Left ventricle myocardium superior (tissue), 1 donor: ENCODE measurements at places on chromosomes 2 and 18. TPM values are rescaled to one million over a fixed set of nuclear protein-coding genes. Genes with fewer than 3 reads are reported as not detected.

Gene GALNT14
- total RNA-seq, result 0.45 TPM

Gene SERPINB11
- not detected for total RNA-seq

Gene SERPINB12
- total RNA-seq, result not detected

Gene BOLL
- total RNA-seq, result not detected

Gene EGR4
- total RNA-seq, result not detected

Gene MERTK
- total RNA-seq, result 5.0 TPM

Gene RAX
- total RNA-seq, result not detected

Gene MTCL1
- 6.7 TPM for total RNA-seq

Gene ATAD2B
- total RNA-seq, result 6.9 TPM

Gene TMEM200C
- 0.32 TPM for total RNA-seq

Gene NDUFS1
- 503 TPM for total RNA-seq

DNA sequence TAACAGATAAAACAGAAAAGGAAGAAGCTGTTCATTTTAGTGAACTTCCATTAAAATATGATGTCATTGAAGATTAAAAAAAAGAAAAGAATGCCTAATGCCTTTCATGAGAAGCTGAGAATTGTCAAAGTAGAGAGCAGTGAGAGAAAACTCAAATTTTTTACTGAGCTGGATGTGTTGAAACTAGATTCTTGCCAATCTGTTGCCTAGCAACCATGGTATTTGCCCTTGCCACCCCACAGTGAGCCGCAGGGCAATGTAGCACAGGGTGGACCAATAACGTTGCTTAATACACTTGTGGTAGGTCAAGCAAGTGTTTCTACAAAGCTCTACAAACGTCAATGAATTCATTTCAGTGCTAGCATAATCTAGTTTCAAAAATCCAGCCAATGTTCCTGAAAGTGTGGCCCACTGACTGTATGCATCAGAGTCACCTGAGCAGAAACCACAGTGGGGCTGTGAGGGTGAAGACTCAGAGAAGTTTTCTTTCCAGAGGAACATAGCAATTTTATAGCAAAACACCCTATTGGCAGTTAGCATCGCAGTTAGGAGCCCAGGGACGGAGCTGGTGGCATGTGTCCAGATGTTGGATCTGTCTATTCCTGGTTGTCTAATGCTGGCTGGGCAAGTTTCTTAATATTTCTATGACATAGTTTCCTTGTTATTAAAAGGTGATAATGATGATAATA, 132.2 kb downstream of the DOCK10 start:
- peak; percentile 69 for DNase-seq

- DNase-seq, result no peak
Measured at GRCh38 chr2:229443141-229443540, 172.1 kb upstream of the PID1 start.

DNA sequence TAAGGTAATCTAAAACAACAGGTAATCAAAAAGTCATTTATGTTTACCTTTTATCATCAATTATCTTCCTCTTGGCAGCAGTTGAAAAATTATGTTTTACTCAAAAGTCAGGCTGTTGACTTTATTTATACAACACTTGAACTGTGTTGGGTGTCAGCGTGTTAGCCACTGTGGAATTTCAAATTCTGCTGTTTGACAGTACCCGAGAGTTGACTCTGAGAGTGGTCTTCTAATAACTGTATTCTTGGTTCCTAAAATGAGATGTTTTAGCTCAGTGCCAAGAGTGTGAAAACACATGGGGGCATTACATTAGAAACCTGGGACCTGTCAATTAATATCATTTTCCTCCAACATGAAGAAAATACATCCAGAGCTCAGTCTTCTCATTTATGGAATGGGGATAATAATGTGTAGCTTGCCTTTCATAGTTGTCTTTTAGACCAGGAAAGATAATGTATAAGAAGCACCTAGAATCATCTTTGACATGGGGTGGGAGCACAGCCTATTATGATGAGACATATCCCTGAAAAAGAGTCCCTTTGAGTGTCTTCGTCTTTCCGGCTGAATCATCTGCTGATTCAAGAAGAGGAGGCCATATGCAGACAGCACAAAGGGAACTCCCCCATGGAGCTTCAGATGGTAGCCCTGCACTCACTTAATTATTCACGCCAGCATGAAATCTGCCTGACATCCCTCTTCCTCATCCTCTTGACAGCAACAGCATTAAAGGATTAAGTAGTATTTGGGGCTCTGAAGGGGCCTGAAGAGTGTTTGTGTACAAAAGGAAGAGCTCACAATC, 89.1 kb downstream of the AFF3 start:
- DNase-seq, result no peak

DNA sequence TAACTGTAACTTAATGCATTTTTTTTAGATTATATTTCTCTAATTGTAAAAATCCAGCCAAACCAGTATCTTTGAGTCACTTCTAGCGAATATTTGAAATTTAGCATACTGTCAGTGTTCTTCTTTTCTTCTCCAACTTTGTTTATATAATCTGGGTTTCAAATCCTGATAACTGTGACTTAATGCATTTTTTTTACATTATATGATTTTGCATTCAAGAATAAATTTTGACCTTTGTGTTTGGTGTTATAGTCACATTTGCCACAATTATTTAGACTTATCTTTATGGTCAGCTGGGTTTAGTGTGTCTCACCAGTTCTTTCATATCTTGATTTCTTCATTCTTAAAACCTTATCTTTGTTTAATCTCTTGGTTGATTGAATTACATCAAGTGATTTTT, 345.7 kb downstream of the SLC4A3 start:
- DNase-seq, result no peak

DNA sequence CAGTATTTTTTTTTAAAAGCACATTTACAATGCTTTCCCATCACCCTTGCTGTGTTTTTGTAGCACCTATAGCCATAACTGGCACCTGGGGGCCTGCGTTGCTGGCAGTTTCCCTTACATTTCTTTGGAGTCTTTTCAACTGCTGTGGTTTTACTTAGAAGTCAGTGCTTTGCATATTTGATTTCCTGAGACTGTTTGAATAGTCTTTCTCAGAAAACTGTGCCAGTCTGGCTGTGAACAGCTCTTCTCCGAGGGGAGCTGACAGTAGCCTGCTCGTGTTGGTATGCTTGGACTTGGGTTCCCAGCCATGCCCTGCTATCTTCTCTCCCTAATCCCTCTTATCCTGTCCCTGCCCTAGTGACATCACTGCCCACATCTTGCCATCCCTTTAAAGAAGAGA, 81.5 kb downstream of the DPP4 start:
- no peak for DNase-seq

GRCh38 chr2:66568650-66569300, 133.8 kb downstream of the MEIS1 start:
- no peak for DNase-seq

DNA sequence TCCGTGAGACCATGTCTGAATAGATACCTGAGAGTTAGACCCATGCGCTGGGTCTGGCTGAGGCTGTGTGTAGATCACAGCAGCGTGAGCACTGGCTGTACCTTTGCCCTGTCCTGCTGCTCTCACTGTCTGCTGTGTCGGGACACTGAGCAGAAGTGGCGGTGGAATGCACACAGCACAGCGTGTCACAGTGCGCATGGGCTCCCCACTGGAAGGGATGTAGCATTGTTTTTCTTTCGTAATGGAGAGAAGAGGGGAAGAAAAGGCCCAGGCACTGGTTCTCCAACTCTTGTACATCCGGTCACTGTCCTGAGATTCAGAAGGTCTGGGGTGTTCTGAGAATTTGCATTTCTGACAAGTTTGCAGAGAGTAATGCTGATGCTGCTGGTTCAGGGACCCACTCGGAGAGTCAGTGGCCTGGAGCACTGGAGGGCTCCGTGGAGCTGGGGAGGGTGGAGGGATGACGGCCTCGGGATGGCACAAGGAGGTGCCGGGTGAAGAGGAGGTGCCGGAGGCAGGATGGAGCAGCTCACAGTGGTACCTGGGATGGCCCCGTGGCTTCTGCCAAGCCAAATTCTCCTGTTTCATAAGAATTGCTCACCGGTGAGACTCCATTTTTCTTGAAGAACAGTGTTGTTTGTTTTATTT, 252.8 kb downstream of the LDLRAD4 start:
- DNase-seq, result peak; percentile 76

GRCh38 chr2:169110916-169111315, 41.6 kb downstream of the DHRS9 start:
- no peak for DNase-seq

DNA sequence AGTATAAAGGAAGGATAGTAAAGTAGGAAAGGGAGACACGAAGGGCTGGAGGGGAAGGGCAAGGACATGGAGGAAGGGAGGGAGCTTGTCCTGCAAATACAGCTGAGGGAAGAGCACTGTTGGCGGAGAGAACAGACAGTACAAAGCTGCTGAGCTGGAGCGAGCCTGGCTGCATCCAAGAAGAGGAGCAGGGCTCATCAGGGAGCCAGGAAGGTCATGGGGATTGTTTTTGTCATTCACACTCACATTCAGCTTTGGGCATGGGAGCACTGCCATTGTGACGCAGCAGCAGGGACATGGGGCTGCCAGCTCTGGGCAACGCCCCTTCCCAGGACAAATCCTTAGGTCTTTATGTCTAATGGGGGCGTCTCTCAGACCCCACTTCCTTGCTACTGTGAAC, 125.1 kb downstream of the COPS8 start:
- peak; percentile 65 for DNase-seq

DNA sequence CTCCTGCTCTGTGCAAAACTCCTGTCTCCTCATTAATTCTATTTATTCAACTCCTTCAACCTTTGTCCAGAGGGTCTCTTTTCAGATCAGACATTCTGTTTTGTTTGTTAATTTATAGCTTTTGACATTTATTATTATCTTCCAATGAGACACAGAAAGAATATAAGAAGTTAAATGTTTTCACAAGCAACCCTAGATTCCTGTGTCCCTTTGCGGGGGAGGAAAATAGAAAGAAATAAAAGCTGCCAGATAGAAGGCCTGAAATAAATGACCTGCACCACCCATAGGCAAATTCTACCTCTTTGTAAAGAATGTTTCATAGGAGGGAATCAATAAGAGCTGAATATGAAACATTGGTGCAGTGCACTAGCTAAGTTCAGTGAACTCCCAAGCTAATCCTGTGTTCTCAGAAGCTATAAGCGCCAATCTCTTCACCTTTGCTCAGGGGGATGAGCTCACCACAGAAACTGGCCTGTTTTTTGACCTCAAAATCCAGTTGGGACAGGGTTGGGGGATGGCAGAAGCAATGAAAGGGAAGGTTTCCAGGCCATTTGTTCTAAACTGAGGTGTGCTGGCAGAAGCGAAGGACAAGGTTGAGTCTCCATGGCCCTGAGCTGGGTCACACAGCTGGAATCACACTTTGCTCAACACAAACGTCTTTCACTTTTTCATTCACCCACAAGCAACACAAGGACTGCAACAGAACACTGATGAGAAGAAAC, 258.6 kb downstream of the NRXN1 start:
- DNase-seq, result no peak

- DNase-seq, result peak; percentile 19
Measured at GRCh38 chr18:53796040-53796729, 428.3 kb downstream of the MBD2 start.

GRCh38 chr2:182077448-182078142, 91.9 kb downstream of the PPP1R1C start:
- DNase-seq, result peak; percentile 25

GRCh38 chr18:22489704-22490103, 72.0 kb upstream of the CTAGE1 start:
- no peak for DNase-seq

GRCh38 chr18:49016648-49017539, 66.1 kb upstream of the SMAD7 start:
- no peak for DNase-seq

GRCh38 chr2:163716101-163716500, 19.7 kb downstream of the FIGN start:
- DNase-seq, result no peak

- DNase-seq, result no peak
Measured at GRCh38 chr2:181902625-181903024, 11.1 kb downstream of the ITPRID2 start.

GRCh38 chr18:39835303-39836030, 2119.6 kb upstream of the PIK3C3 start:
- no peak for DNase-seq

GRCh38 chr2:10877651-10878111, 34.1 kb upstream of the KCNF1 start:
- no peak for DNase-seq

GRCh38 chr2:45412754-45413379, 198.2 kb downstream of the SRBD1 start:
- no peak for DNase-seq

- no peak for DNase-seq
Measured at GRCh38 chr2:9356261-9356660, 67.1 kb downstream of the ITGB1BP1 start.

GRCh38 chr18:42564761-42565160, 550.7 kb downstream of the RIT2 start:
- DNase-seq, result no peak

DNA sequence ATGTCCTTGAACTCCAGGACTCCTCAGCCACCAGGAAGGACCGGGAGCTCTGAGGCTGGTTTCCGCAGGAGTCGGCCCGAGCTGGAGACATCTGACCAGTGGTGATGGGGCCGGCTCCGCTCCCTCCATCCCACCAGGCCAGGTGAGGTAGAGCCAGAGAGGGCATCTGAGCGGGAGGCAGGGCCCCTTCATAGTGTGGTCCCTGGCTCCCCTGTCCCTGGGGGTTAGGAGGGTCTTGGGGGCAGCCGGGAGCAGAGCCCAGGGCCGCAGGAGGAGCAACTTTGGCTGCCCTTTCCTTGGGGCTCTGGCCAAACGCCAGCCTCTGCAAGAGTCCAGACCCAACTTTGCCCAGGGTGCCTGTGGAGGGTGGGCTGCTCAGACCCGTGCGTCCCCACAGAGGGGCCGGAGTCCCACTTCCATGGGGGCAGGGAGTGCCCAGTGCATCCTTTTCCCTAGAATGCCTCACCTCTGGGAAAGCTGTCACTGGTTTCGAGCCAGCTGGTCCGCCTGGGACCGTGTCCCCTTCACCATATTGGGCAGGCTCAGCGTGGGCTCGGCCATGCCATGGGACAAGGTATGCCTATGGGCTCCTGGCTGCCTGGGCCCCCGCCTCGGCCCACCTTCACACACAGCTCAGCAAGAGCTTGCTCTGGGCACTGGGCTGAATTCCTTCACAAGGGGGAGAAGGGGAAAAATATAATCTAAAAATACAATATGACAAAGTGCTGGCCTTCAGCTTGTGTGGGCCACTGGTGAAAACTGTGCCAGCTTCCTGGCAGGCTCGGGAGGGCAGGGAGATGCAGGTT, 148.6 kb downstream of the TWIST2 start:
- DNase-seq, result no peak

DNA sequence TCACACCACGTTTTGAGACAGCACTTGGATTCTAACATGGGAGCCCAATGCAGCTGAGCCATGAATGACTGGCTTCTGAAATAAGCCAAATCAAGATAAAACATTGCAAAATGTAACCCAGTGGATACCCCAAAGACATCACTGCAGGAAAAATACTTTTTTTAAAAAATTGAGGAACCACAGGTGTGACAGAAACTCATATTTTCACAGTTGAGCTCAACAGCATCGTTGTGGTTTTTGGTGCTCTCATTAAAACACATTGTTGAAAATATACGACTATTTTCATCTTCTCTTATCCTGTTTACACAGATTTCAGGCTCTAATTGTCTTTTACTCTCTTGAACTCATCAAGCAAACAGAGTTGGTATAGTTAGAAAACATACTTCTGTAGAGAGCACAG, 429.3 kb upstream of the VRK2 start:
- DNase-seq, result no peak
